ENCODE measurements at places on chromosomes 6 and 20.

GRCh38 chr20:58976061-58976730 is 4.9 kb upstream of the NELFCD start:
- no peak for DNase-seq

- DNase-seq = no peak
Measured at GRCh38 chr6:93323630-93324029, 95.7 kb downstream of the EPHA7 start.

DNA sequence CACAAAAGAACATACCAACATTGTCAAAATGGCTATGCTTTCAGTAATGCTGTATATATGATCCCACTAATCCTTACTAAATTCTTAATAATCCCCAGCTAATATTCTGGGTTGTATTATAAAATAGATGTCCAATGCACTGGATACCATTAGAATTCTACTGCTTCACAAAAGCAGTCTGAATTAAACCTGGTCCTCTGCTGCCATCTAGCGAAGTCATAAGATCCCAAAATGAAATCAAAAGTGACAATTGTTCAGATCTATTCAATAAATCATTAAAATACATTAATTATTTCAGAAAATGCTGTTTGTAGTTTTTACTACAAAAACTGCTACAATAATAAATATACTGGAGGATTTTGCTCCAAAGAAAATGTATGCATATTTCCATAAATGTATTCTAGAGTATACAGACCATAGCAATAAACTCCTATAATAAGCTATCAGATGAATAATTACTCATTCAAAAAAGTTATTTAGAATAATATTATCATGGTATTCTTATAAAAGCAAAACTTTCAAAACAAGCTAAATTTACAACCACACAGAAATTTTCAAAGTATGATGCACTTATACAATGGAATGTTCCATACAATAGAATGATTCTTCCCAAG is 92.6 kb downstream of the RNGTT start:
- peak; percentile 45 for DNase-seq

DNA sequence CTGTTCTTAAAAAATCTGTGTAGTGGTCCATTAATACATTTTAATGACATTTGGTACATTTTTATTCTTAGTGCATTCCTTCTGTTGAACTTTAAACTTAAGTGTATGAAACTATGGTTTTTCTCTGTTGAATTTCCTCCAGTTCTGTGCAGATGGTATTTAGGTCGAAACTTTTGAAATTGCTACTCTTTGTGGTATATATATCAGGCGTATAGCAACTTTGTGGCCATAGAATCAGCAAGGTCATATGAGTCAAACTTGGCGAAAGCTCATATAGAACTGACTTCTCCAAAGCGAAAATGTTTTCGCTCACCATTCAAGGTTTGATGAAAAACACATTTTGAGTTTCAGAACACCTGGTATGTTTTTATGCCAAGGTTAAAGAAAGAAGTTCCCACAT is 93.7 kb downstream of the MAP3K4 start:
- no peak for DNase-seq

- DNase-seq = no peak
Measured at GRCh38 chr20:1855109-1855508, 40.1 kb upstream of the SIRPA start.

DNA sequence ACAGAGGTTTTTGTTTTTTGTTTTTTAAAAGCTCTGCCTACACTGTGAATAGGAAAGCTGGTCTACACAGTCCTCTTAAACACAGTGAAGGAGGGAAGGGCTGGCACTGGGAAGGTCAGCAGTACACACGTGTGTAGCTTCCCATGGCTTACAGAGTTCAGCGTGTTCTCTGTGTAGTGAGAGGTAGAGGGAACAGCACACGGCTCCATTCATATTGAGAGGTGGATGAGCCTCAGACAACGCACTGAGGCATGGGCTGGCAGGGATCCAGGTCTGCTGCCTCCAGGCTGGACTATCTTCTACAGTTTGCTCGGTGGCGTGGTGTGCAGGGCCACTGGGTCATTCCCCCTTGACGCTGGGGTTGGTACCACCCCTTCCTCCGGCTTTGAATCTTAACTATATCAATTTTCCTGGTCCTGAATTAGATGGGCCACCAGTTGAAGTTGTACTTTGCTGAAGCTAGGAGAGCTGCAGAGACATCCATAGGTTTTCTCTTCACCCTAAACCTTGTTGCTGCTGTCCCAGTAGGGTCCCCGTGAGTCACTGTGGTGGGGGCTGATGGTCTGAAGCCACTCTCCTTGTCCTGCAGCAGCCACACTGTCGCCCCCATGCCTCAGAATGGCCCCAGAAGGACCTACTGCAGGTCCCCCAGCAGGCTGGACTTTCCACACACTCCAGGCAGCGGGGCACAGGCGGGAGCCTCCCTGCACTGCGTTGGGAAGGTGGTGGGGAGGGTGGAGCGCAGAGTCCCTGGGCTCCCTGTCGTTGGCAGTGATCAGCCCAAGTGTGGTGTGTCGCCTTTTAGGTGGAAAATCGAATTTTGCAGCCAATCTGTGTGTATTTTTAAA is 2.0 kb downstream of the ARFGAP1 start:
- DNase-seq = no peak

GRCh38 chr6:122033564-122034181 is 365.8 kb upstream of the HSF2 start:
- DNase-seq = no peak

GRCh38 chr6:108168090-108168463 is 2.3 kb downstream of the NR2E1 start:
- no peak for DNase-seq

- DNase-seq = no peak
Measured at GRCh38 chr6:28910901-28911690, 12.7 kb downstream of the TRIM27 start.

DNA sequence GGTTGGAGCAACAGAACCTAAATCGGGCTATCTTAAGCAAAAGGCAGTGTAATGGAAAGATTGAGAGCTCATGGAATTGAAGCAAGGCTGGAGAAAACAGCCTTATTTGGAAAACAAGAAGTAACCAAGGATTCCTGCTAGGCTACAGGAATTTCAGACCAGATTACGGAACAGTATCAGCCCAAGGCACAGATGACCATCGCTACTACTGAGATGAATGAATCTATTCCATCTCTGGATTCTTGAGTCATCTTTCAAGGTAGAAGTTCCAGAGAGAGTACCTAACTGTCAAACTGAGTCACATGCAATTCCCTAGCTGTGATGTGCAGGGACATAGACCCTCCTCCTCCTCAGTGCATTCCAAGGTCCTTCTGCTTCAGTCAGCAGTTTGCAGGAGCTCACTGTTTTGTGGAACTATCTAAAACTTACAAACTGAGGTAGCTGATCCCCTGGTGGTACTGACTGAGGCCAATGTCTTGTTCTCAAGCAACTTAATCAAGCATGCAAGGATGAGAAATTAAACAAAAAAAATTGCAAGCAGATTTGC is 62.0 kb upstream of the SMLR1 start:
- no peak for DNase-seq

DNA sequence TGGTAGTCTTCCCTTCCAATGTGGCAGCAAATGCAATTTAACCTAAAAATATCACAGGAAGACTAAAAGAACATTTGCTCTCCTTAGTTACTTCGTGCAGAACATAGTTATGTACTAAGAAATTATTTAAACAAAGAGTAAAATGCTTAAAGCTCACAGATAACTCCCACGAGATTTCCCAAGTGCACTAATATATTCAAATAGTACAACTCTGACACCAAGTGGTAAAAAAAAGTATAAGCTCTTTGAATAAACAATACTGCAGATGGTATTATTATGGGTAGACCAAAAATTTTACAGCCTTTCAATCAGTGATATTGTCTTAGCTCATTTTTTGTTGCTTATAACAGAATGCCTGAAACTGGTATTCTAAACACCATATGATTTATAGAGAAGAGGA is 52.8 kb upstream of the FILIP1 start:
- no peak for DNase-seq

GRCh38 chr20:2462484-2462883 is 8.1 kb downstream of the SNRPB start:
- DNase-seq = no peak

GRCh38 chr6:156378853-156379252 is 398.3 kb upstream of the ARID1B start:
- no peak for DNase-seq

DNA sequence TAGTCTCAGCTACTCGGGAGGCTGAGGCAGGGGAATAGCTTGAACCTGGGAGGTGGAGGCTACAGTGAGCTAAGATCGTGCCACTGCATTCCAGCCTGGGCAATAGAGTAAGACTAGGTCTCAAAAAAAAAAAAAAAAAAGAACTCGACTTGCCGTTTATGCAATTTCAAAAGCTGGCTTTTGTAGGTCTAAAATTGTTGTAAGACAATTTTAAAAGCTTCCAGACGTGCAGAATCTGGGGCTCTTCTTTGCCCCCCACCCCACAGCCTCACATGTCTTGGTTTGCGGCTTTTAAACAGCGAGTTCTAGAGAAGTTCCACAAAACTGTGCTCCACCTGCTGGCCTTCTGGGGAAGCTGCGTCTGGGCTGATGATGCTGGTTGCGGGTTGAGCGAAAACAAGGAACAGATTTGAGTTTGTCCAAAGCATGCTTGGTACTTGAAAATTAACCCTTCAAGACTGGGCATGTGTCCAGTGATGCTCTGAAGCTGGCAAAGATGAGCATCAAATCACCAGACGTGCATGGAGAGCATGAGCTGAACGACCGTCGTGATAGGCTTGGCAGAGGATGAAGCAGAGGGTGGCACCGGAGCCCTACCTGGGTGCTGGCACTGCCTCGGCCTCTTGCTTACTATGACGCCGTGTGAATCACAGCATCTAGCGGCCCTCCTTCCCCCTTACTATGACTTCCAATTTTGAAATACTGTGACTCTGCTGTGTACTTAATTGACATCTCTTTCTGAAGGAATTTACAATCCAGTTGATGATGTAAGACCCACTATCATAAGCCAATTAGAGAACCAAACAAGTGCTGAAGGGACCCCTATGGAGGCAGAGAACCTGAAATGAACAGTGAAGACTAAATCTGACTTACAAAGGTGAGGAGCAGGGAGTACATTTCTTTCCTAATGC is 171.4 kb downstream of the GMPR start:
- DNase-seq = peak; percentile 40

DNA sequence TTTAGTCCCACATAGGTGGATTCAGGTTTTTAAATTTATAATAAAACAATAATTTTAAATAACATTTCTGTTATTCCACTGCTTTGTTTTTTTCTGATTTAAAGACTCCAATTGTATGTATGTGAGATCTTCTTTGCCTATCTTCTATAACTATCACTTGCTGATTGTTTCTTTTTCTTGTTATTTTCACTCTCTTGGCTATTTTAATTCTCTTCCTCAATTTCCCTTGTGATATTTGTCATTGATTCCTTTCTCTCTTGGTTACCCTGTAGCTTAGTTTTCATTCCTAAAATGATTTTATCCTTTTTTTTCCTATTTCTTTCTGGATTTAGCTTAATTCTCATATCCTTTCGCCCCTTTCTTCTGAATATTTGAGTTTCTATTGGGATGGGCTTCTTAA is 227.3 kb upstream of the TENT5A start:
- DNase-seq = no peak

DNA sequence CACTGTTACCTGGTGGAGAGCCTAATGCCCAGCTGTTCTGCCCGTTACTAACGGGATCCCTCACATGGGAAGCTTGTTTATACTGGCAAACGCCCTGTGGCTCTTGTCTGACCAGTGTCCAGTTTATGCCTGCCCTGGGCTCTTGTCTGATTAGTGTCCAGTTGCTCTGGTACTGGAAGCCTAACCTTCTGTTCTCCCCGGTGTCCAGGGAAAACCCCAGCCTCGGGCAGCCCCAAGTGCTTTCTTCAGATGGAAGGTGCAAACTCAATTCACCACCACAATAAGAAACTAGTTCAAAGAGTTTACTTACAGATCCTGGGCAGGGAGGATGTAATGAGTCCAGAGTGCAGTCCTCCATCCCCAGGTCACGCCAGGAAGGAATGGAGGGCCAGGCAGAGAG is 148.4 kb downstream of the TBXT start:
- DNase-seq = no peak

DNA sequence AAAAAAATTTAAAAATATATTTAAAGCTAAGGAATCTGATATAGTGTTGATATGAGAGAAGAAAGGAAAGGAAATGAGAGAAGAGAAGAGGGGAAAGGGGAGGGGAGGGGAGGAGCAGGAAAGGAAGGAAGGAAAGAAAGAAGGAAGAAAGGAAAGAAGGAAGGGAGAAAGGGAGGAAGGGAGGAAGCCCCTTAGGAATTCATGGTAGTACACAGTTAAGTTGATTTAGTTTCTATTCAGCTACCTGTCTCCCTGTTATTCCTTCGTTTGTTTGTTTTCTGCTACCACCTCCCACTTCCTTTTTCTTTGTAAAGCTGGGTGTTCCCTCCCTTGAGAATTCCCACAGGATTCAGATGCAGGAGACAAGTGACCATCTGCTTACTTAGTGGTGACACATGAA is 1025.4 kb upstream of the FLRT3 start:
- no peak for DNase-seq

GRCh38 chr6:111841822-111842221 is 31.4 kb downstream of the FYN start:
- DNase-seq = peak; percentile 30

- DNase-seq = no peak
Measured at GRCh38 chr6:41604006-41604405, 34.3 kb upstream of the MDFI start.

- no peak for DNase-seq
Measured at GRCh38 chr6:97032955-97033354, 108.4 kb downstream of the KLHL32 start.

- DNase-seq = no peak
Measured at GRCh38 chr6:169167581-169168301, 85.9 kb downstream of the THBS2 start.

DNA sequence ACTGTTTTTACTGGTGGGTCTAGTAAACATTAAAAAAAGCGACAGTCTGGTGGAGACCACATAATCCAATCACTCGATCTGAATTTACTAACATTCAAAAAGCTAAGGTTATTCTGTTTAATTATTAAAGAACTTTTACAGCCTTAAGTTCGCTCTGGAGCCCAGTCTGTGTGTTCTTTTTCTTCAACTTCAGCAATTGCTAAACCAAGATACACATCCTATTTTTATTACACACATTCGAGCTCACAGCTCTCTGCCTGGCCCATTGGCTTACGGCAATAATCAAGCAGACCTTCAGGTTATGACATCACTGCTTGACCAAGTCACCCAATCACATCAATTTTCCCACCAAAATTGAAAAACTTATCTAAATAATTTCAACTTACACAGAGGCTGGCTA is 57.4 kb upstream of the PRSS16 start:
- no peak for DNase-seq

GRCh38 chr6:55047451-55048044 is 126.8 kb upstream of the HCRTR2 start:
- no peak for DNase-seq

DNA sequence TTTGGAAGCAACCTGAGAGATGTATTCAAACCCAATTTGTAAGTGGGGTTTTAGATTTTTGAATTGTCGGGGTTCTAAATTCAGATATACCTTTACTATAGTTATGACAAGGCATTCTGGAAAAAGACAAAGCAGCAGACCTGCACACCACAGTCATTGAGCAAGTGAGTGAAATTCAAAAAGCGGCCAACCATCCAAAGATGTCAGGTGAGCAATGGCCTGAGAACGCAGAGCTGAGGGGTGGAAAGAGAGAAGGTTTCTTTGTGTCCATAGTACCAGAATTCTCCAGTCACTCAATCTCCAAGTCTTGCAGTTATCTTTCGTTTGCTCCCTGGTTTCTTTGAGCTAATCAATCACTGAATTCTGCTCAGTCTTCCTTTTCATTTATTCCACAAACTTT is 1.8 kb upstream of the FRK start:
- DNase-seq = no peak

GRCh38 chr6:123007885-123008284 is 11.8 kb downstream of the CLVS2 start:
- no peak for DNase-seq

- DNase-seq = no peak
Measured at GRCh38 chr6:34891296-34891695, 2.2 kb downstream of the ANKS1A start.
